Hematopoietic multipotent progenitor cell treated with erythropoietin and hydrocortisone succinate and interleukin-3 and kit ligand, for 4 days (in vitro differentiated cells): ENCODE measurements at places on chromosomes 12 and 14.

GRCh38 chr12:111330800-111331752 is 37.8 kb downstream of the PHETA1 start:
- DNase-seq = peak; percentile 85

- no peak for DNase-seq
Measured at GRCh38 chr12:2163177-2163941, 110.6 kb downstream of the CACNA1C start.

- peak; percentile 83 for DNase-seq
Measured at GRCh38 chr14:58428118-58428683, 682 bp downstream of the KIAA0586 start.

GRCh38 chr12:89565002-89565401 is 39.2 kb upstream of the POC1B start:
- no peak for DNase-seq

DNA sequence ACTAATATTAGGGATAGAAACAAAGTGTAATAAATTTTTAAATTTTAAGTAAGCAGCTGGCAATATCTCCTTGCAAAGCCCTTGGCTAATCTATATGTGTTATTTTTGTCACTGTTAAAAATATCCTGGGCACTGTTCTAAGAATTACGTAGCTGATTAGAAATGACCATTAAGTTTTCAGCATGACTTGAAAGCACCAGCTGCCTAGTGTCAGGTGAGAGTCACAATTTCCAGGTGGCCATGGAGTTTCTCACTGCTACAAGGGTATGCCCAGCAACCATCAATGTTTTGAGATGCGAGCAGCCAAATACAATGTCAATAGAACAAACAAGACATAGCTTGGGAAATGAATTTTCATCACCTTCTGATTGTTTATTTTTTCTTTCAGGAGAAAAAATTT is 23.3 kb upstream of the GYS2 start:
- no peak for DNase-seq

- DNase-seq = no peak
Measured at GRCh38 chr14:95056476-95056875, 100.9 kb downstream of the DICER1 start.

- DNase-seq = no peak
Measured at GRCh38 chr14:69373104-69373503, 25.0 kb downstream of the ERH start.

DNA sequence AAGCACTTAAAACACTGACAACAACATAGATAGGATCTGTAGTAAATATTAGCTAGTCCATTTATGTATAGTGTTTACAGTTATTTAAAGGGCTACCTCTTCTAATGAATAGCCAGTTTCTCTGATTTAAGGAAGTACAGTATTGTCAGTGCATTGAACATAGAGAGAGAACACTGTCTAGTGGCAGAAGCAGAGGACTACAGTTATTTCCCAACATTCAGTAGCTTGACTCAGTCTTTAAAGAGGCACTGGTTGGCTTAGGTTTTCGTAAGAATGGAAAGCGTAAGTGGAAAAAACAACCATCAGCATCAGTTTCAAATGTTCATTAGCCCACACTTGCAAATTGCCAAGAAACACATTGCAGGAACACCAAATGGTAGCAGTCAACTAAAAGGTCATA is 125.0 kb upstream of the HMGA2 start:
- peak; percentile 45 for DNase-seq

- peak; percentile 28 for DNase-seq
Measured at GRCh38 chr14:73426877-73427276, 31.5 kb downstream of the NUMB start.

- no peak for DNase-seq
Measured at GRCh38 chr12:74747305-74747704, 209.7 kb downstream of the ATXN7L3B start.

GRCh38 chr12:6082613-6083012 is 41.9 kb downstream of the VWF start:
- DNase-seq = no peak

DNA sequence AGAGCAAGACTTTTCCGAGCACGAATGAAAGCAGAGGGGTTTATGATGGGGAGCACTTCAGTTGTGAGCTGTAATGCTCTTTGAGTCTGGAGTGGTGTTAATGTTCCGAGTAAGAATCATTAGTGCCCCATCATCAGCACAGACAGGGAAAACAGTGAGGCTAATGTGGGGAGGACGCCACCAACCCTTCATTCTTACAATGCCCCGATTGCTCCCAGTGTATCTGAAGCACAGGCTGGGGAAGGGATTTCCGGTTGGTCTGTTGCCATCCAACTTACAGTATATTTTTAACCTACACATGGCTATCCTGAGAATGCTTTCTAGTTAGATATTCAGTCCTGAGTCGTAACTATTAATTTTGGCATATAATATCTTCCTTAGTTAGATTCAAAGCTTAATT is 141.6 kb downstream of the APAF1 start:
- DNase-seq = no peak

DNA sequence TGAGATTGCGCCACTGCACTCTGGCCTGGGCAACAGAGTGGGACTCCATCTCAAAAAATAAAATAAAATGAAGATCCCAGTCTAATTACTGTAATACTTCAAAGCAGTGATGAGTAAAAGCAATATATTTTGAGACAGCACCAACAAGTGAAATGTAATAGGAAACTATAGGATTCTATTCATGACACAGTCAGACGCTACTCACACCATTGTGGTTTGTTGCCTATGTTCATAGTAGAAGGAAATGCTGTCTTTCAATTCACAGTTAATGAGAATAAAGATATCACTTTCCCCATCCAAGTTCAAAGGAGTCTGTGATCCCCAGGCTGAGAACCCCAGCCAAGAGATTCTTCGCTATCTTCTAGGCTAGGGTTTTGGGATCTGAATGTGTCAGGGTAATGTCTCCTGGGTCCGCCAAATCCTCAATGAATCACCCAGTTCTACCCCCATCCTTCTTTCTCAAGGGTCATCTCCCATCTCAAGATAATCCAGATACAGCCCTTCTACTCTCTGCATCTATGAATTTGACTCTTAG is 16.6 kb upstream of the DTX1 start:
- no peak for DNase-seq

DNA sequence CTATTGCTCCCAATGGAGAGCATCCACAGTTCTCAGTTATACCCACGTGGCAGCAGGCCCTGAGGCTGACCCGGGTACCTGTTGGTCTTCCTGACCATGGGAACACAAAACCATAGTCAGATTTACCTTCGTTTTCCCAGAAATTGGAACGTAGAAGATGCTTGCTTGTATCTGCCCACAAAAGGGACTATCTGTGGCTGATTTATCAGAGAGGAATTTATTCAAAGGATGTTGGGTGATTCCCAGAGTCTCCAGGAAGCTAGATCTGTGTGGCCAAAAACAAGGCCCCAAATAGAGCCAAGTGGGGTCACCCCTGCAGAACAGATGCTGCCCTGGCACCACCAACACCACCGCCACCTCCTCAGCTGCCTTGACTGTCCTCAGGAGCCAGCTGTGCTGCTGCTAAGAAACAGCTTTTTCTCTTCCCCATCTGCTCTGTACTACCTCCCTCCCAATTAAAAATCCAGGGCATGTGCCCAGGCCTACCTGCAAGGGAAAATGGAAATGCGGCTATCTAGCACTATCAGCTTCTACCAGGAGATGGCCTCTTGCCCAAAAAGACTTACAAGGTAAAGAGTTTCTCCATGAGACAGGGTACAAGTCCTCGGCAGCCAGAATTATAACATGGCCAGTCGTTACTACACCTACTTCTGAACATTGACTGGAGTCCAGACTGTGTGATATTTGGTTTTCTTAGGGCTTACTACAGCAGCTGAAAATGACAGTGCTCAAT is 128.6 kb upstream of the PLEKHG7 start:
- DNase-seq = peak; percentile 35

GRCh38 chr12:16352481-16352880 is 5.0 kb downstream of the MGST1 start:
- DNase-seq = no peak

DNA sequence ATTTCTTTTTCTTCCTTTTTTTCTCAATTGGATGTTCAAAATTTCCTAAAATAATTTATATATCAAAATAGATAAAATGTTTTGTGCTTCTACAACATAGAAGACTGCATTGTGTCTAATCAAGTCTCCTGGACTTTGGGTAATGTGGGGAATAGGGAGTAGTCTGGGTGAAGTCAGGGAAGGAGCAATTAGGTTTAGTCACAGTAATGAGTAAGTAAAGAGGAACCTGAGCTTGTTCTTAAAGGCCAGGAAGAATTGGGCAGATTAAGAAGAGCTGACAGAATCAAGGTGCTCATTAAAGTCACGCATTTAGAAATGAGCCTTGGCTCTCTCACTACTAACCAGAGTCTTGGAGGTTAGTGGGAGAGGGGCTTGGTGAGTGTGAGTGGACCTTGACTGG is 233.3 kb upstream of the SSTR1 start:
- DNase-seq = no peak

DNA sequence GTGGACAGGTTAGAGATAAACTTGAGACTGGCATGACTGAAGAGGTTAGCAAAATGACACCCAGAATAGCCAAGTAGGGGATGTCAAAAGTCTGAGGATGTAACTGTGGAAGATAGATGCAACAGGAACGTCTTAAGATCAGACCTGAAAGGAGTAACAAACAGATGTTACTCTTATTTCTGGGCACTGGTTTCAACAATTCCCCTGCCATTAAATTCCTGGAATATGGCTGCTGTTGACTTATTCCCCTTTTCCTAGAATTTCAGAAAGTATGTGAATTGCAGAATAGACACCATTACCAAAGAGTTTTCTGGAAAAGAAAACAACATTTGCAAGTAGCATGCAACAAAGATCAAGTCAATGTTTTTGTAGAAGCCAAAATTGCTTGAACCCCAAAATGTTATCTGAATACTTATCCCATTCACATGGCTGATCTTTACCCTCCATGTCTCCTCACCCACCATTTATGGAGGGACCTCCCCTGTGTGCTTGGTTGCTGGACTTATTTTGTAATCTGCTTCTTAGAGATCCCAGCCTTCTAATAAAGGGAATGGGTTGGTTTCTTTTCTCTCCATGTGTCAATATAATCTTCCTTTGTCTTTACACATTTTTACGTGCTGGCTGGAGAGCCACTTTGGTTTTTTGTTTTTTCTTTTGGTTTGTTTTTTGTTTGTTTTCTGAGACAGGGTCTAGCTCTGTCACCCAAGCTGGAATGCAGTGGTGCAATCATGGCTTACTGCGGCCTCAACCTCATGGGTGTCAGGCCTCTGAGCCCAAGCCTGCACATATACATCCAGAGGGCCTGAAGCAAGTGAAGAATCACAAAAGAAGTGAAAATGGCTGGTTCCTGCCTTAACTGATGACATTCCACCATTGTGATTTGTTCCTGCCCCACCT is 57.0 kb downstream of the BBS10 start:
- DNase-seq = no peak

GRCh38 chr12:91073426-91073825 is 15.6 kb upstream of the KERA start:
- DNase-seq = no peak

DNA sequence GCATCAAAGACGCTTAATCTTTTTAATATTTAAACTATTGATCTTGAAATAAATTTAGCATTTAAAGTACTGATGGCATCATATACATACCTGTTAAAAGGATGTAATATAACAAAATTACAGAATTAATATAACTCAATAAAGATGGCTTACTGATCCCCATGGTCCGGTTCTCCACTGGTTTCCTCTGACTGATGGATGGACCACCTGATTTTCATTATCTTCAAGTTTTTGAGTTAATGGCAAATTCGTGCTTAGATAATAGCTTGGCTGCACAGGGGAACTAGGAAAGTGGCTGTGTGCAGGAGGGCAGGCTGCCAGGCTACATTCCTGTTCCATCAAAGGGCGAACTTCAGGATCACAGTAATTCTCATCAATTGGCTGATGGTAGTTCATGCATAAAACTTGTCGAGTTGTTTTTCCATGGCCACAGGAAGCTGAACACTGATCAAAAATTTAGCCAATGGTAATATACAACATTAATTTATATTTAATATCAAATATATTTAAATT is 123.9 kb downstream of the ADAMTS20 start:
- no peak for DNase-seq

DNA sequence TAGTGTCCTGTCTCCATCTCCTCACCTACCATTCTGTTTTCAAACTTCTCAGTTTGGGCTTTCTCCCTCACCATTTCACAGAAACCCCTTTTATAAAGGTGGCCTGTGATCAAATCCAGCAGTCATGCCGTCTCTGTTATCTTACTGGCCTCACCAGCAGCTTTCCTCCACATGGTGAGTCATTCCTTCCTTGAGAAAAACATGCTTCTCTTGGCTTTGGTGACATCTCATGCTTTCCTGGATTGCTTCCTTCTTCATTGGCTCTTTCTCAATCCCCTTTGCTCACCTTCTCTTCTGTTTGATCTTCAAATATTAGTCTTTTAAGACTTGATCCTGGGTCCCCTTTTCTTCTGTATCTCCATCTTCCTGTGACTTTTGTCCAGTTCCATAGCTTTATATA is 164.9 kb downstream of the ANO4 start:
- DNase-seq = peak; percentile 36

- no peak for DNase-seq
Measured at GRCh38 chr12:98828802-98829600, 183.9 kb downstream of the APAF1 start.

DNA sequence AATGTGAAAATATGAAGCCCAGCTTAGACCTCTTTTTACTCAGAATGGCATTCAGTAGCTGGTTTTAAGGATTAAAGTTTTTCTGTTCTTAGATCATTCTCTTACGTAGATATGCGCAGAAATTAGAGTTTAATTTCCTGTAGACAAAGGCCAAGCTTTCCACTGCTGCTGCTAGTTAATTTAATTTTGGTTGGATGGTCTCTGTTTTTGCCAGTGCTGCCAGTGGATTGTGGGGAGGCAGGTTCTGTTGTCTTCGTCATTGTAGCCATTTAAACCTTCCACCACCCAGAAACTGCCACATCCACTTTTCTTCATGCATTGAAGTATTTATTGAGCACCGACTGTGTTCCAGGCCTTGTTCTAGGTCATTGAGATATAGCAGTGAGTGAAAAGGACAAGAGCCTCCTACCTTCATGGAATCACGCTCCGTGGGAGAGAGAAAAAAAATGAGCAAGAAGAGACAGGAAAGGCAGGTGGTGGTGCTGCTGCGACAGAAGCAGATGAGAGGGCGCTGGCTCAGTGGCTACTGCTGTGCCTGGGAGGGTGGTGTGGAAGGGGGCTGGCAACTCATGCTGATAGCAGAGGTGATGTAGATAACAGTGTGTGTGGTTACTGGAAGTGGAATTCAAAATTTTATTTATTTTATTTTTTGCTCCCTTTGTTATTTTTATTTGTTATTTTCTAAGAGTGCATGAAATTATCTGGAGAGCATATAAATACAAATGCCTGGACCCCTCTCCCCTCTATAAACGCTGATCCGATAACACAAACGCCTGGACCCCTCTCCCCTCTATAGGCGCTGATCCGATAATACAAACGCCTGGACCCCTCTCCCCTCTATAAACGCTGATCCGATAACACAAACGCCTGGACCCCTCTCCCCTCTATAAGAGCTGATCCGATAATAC is 33.3 kb downstream of the DYNC1H1 start:
- DNase-seq = no peak
